ENCODE measurements at places on chromosomes 4 and X.
A peak's percentile ranks its signal among the peaks of the same experiment; 100 is the strongest.

GRCh38 chr4:182276210-182277109 lies 33.3 kb downstream of the TENM3 start:
- no peak for DNase-seq

- DNase-seq: no peak
These were observed 444.2 kb upstream of the FAM241A start for GRCh38 chr4:111701102-111701501.

DNA sequence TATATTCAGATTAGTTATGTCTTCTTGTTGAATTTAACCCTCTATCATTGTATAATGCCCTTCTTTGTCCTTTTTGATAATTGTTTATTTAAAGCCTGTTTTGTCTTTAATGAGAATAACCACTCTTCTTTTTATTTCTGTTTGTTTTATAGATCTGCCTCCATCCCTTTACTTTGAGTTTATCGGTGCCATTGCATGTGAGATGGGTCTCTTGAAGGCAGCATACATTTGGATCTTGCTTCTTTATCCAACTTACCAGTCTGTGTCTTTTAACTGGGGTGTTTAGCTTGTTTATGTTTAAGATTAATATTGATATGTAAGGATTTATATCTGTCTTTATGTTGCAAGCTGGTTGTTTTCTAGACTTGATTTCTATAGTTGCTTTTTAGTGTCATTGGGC lies 115.8 kb downstream of the RTL3 start:
- DNase-seq: no peak

DNA sequence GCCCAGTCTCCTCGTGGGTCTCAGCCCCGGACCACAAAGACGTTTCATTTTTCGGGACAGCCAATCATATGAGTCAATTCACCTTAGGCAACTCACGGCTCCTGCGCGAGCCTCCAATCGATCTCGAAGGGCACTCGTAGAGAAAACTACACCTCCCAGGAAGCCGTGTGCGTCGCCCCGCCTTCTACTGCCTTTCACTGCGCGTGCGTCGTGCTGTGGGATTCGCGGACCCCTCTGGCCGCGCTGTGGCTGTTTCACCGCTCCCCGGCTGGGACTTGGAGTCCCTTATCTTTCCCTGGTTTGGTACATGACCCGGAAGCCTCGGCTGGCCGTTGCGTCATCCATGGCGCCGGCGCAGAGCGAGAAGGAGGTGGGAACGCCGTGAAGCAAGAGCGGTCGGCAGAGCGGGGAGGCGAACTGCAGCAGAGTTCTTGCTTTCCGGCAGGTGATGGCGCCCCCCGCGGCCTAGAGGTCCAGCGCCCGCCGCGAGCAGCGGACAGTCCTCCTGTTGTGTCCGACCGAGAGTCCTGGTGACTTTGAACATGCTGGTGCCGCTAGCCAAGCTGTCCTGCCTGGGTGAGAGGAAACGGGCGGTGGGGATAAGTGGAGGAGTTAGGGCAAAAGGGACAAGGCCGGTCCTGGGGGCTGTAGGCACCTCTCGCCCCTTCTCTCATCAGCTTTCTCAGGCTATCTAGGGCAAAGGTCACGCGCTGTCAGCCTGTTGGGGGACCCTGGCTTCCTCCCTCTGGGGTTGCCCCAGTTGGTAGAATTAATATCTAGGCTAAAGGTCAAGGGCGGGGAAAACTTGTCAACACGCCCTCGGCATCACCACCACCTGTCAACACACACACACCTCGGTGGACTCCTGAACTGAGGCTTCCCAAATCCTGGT lies at the start of gene ETFDH:
Gene ETFDH, plus strand, starts transcription at position 382 of the 892 bp plus-strand sequence. Its CDS starts 161 bp downstream, at position 543.
- DNase-seq: peak; percentile 100

- DNase-seq: peak; percentile 58
These were observed 236.6 kb upstream of the ANKRD50 start for GRCh38 chr4:124948976-124949597.

GRCh38 chrX:129726307-129727111 lies 12.3 kb upstream of the XPNPEP2 start:
- peak; percentile 61 for DNase-seq

DNA sequence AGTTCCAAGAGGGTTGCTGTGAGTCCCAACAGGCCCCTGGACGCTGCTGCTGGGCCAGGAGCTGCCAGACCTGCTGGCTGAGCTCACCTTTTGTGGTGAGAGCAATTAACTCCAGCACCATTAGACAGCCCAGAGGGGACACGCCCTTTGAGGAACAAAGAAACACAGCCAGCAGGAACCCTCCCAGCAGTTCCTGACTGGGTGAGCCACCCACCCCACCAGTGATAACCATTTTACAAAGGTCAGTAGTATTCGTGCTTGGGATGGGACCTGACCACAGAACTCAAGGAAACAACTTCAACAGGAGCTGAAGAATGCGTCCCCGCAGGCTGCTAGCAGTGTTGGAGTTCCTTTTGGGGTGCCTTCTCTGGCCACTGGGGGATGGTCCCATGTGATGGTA lies 38.8 kb upstream of the AFAP1 start:
- DNase-seq: no peak

GRCh38 chrX:101191217-101191750 lies 28.3 kb upstream of the DRP2 start:
- DNase-seq: no peak

DNA sequence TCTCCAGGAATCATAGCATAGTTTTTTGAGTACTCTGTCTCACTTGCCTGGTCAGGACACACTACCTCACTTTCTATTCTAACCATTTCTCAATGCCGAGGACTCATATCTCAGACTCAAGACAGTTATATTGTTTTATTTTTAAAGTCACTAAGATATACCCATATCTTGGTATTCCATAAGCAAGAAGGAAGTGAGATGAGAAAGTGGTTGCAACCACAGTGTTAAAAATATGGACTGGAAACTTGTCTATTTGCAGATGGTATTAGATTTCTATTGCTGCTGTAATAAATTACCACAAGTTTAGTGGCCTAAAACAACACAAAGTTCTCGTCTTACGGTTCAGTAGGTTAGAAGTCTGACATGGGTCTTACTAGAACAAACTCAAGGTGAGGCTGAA lies 344.8 kb upstream of the MAGEB2 start:
- no peak for DNase-seq

DNA sequence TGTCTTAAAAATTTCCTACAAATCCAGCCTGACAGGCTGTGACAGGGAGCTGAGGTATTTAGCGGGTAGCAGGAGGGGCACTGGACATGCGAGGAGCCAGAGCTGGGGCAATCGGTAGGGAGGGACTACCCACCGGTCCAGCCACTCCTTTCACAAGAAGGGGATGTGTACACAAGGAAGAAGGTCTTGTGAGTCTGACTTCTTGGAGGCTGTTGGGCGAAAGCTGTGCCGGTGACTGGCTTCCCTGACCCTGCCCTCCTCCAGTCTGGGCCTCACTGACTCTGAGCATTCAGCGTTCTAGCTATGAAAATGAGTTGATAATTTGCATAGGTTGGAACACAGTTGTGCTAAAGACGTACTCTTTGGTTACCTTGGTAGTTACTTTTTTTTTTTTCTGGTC lies 12.7 kb upstream of the CXCL8 start:
- DNase-seq: no peak

GRCh38 chr4:13907255-13907751 lies 279.8 kb upstream of the BOD1L1 start:
- peak; percentile 98 for DNase-seq
